ENCODE measurements at places on chromosomes 1 and 21.
A peak's percentile ranks its signal among the peaks of the same experiment; 100 is the strongest.

DNA sequence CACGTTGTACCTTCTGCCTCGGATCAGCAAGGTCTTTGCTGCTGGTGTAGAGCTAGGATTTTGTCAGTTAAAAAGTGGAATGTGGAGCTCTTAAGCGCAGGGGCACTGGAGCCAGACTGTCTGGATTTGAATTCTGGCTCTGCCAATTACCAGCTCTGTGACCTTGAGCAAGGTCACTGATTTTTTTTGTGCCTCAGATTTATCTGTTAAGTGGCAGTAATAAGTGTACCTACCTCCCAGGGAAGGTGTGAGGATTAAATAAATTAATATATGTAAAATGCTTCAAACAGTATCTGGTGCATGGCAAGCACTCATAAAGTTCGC is 40.3 kb downstream of the UBE2U start:
- no peak for DNase-seq

DNA sequence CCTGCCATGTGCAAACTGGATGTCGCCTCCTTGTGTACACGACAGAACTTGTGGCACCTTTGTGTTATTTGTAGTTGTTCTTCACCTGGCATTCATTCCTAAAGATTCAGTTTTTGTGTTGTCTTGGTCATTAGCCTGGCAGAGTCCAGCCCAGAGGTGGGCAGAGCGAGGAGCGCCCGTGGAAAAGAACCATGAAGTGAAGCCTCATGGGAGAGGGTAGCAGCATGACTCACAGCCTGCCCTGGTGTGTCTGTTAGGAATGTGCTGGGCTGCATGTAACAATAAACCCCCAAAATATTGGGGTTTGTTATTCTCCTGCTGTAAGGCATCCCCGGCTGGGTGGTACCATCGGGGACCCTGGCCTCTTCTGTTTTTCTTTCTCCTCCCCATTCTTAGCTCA is 124.9 kb upstream of the TMEM51 start:
- no peak for DNase-seq

DNA sequence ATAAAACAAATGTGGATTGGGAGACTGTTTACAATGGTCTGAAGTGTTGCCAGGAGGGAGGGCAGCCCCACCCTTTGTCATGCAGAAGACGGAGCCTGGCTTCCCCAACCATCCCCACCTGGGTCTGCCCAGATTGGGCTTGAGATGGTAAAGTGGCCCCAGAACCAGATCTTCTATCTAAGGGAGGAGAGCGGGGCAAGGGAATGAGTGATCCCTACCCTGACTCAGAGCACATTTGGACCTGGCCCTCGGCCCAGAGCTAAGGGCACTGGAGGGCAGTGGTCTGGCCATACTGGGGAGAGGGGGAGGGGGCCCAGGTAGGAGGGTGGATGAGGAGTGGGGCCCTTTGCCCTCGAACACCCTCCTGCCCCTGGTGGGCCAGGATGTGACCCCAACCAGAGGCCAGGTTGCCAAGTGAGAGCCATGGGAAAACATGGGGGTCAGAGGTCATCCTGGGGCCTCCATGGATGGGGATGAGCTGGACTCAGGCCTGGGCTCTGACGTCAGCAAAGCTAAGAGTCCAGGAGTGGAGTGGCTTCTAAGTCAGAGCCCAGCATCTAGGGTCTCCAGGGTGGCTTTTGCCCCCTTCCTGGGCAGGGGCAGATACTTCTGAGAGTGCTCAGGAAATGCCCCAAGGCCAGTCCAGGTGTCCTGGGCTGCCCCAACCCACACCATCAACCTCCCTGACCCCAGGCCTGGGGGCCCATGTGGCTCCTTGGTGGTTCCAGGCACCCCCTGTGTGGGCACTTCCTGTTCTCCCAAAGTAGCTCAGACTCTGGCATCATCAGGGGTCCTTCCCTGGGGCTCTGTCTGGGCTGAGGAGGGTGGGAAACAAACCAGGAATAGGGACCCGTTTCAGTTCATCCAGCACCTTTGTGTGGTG is 1.6 kb upstream of the LEFTY1 start:
- no peak for DNase-seq

GRCh38 chr1:32063261-32063681 is 9.5 kb upstream of the TMEM39B start:
- DNase-seq = peak; percentile 77

- DNase-seq = no peak
Measured at GRCh38 chr1:97245682-97246081, 524.1 kb downstream of the PTBP2 start.

DNA sequence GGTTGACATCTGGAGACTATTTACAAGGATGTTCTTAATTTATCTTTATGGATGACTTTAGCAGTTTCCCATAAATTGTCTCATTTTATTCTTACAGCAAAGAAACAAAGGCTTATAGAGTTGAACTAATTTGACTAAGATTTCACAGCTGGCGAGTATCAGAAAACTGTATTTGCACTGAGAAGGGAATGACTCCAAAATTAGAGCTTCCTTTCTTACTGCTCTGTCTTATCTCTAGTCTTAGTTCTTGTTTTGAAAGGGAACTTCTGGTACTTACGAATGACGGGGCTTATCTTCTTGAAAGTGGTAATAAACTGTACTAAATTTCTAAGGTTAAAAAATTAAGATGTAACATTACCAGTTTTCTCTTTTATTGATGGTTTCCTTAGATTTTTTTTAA is 13.6 kb downstream of the CNST start:
- DNase-seq = peak; percentile 48

- DNase-seq = peak; percentile 27
Measured at GRCh38 chr1:178945763-178946266, 74.9 kb upstream of the ANGPTL1 start.

GRCh38 chr21:31124010-31124409 is 85.7 kb upstream of the KRTAP19-8 start:
- no peak for DNase-seq

GRCh38 chr1:10709165-10709564 is 87.3 kb downstream of the CASZ1 start:
- DNase-seq = no peak

DNA sequence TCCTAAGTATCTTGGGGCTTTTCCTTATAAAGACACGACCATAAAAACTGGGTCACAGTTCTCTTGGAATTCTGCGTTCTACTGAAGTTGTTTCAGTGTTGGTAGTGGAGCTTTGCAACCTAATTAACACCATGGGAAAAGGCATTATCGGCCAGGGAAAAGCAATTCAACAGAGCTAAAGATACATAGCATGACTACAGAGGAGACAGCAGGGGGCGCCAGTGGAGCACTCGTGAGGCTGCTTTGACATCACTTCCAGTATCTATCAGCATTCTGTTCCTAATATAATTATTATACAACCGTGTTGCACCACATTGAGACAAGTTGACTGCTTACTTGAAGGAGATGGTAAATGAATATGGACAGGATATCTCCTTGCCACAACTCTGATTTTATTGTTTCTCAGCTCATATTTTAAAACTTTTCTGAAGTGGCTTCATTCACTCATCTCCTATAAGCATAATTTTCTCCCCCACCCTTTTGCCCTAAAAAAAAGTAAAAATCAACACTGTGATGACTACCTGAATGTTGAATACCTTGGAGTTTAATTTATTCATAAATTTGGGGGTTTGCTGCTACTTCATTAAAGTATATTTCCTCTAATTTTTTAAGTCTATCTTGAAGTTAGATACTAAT is 39.4 kb downstream of the ZP4 start:
- DNase-seq = peak; percentile 47

DNA sequence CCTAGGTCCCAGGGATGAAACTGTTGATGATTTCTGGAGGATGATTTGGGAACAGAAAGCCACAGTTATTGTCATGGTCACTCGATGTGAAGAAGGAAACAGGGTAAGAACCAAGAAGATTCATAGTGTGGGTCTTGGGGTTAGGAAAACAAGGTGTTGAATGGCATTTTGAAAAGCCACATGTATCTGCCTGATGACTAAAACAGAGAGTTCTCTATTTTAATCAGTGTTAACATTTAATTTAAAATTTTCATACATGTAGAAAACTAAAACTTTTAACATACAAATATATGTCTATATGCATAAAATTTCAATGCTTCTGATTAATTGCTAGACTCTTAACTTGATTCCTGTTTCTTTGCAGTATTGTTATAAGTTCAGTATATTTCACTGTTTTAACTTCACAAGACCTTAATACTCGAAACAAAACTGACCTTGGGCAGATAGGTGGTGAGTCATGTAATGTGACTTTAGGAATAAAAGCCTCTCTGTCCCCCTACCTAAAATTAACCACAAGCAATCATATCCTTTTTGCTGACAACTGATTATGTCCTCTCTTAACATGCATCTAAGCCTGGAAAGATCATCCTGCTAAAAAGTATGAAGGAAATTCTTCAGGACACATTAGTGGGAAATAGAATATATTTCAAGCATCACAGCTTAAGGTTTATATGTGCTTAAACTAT is 95.6 kb downstream of the PTPRC start:
- DNase-seq = no peak

DNA sequence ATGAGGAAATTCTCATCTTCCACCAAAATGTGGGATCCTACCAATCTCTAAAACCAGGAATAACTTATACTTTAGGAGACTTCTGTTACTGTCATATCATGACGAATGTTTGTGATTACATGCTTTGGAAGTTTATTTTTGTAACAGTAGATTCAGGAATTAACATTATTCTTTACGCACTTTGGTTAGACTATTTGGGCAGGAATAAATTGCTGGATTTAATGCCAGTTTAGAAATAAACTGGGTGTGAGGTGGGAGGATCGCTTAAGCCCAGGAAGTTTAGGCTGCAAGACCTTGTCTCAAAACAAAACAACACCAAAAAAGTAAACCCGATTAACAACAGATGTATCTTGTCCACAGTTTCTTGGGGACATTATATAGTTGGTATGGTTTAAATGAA is 52.1 kb downstream of the MIGA1 start:
- no peak for DNase-seq

DNA sequence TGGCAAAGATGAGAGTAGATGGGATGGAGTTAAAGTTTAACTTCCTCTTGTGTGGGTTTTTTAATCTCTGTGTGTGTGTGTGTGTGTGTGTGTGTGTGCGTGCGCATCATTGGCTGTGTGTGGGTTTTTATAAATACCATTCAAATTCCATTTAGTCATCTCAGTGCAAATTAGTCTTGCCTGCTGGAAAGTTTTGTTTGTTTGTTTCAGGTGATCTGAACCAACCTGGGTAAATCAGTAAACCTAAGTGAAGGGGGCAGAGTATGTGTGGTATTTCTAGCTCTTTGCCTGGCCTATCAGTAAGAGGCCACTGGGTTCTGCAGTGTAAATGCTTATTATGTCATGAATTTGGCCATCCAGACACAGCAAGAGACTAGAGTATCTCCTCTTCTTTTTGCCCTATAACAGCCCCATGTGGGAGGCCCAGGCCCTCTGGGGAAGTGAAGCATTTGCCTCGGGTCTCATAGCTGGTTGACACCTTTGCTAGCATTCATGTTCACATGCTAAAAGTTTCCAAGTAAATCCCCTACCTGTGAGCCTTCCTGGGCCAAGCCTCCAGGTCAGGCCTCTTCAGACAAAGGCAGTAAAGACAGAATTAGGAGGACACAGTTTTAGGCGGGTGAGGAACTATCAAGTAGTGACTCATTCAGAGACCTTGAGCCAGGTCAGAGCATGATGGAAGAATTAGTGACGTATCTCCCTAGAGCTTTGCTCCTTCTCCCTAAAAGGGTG is 14.7 kb downstream of the INTS3 start:
- DNase-seq = peak; percentile 59

All from fibroblast of skin of right quadriceps (primary cell).